ENCODE measurements at places on chromosomes 5 and 9.

DNA sequence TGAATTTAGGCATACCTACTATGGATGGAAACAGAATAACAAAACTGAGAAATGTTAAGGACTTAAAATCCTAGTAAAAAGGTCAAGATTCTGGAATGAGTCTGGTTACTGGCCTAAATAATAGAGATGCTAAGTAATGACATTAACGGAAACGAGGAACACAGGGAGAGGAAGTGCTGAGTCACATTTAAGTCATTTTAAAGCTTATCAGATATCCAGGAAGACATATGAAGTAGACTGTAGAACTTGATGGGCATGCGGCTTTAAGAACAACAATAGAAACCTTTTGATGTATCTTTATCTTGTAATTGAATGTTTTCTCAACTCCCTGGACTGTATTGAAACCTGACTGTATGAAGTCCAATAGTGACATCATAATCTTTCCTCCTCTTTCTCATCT lies 1251.4 kb upstream of the CDH6 start:
- no peak for DNase-seq

DNA sequence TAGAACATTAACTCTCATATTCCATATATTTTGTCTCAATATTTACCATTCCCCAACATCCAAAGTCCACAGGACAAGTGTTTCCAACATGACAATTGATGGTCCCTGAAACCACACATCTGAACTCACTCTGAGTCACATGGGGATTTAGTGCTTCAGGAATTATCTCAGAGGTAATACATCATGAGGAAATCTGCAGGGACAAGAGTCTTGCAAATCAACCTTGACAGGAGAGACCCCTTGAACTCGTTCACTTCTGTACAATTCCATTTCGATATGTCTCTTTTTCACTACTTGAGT lies 119.7 kb upstream of the ABCA1 start:
- DNase-seq = no peak

DNA sequence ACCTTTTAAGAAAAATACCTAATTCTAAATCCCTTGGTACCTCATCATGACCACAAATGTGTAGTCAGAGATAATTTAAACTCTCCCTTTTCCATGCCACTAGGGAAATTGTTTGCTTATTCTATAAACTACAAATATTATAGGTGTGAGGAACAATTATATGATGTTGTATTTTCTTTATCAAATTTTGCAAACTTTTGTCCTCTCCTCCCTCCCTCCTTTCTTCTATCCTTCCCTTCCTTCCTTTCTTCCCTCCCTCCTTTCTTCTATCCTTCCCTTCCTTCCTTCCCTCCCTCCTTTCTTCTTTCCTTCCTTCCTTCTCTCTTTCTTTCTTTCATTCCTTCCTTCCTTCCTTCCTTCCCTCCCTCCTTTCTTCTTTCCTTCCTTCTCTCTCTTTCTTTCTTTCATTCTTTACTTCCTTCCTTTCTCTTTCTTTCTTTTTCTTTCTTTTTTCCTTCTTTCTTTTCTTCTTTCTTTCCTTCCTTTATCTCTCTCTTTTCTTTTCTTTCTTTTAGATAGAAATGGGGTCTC lies 41.2 kb downstream of the SPZ1 start:
- DNase-seq = no peak

GRCh38 chr5:137567226-137567625 lies 68.1 kb upstream of the SPOCK1 start:
- DNase-seq = no peak
